NCI-H446 (cell line): ENCODE measurements at places on chromosomes 2 and 18.
A peak's percentile ranks its signal among the peaks of the same experiment; 100 is the strongest.

- no peak for DNase-seq
These were observed 31.0 kb downstream of the STEAP3 start for GRCh38 chr2:119254601-119255080.

DNA sequence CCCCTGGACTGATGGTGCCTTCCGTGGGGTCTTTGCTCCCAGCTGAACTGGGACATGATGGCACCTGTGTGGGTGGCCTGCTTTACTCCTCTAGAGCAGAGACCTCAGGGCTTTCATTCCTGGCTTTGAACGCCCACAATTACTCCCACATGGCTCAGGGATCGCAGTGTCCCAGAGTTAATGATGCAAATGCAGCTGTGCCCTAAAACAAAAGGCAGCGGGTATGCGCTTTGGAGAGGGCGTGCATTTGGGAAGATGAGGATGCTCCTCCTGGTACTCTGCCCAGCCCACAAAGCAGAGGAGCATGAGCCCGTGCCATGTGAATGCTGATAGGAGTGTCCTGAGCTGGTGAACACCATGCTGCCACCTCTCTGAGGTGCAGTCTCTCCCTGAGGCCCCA, 173.4 kb downstream of the FHOD3 start:
- no peak for DNase-seq

DNA sequence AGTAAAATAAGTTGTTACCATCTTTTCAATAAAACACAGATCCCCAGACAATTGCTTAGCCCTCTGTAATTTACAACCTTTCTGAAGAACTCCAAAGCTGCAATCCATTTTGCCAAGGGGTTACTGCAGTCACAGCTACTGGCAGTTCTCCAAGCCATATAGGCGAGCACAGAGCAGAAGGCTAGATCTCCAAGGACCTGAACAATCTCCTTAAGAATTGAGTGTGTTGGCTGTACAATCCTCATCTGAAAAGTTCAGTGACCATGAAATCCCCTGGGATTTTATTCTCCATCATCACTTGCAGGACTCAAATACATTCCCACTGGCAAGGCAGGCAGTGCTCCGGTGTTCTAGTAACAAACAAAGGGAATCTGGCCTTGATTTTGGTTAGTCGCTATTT, 103.9 kb upstream of the LRP1B start:
- peak; percentile 15 for DNase-seq

DNA sequence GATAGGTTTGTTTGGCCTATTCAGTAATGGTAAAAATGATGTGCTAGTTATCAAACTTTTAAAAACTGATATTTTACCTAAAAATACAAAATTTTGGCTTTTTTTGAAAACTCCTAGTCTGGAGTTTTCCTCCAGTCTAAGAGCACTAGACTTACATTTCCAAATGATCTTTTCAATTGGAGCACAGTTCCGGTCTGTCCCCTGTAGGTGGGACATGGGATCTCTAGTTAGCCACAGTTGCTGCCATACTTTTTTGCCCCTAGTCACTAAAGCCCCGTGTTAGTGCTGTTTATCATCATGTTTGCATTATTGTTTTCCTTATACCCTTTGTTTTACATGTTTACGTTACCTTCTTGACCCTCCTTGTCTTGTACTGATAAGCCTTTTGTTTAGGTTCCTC, 52.4 kb downstream of the RELCH start:
- no peak for DNase-seq

- DNase-seq = no peak
These were observed 198.1 kb downstream of the VAPA start for GRCh38 chr18:10111944-10112343.

DNA sequence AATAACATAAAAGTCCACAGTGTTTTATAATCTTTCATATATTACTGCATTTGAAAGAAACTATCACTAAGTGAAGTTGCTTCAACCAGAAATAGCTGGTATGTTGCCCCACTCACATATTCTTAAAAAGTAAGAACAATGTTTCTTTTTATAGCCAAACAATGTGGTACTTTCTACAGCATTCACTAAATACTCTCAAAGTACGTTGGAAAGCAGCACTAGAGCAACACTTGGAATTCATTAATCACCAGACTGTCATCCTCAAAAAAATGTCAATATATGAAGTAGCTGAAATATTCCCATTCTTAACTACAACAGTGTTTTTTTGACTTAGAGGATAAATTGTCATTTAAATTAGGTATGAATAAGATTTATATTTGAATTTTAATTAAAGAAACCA, 32.8 kb downstream of the COBLL1 start:
- DNase-seq = peak; percentile 12

- no peak for DNase-seq
These were observed 189.3 kb downstream of the KCNS3 start for GRCh38 chr2:18067588-18068384.

DNA sequence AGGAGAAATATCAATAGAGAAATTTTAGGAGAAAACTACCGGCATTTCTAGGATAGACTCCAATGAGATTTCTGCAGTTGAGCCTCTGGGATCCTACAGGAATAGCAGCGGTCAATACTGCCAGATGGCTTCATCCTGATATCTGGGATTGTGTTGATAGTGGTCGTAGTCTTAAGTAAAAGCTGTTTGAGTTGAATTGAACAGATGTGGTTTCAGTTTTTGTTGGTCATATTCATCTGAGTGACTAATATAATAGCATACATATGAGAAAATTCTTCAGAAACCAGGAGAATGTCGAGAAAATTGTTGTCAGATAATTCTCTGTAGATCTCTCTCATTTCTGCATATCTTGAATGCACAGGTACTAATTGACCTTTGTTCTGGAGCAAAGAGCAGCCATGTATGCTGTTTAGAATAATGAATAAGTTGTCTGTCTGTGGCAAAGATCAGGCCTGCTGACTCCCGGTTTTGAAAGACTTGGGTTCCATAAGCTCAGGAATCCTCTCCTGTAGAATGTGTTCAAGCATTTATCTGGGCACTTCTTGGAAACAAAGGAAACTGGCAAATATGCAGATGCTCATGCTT, 288.1 kb downstream of the TMX3 start:
- no peak for DNase-seq

DNA sequence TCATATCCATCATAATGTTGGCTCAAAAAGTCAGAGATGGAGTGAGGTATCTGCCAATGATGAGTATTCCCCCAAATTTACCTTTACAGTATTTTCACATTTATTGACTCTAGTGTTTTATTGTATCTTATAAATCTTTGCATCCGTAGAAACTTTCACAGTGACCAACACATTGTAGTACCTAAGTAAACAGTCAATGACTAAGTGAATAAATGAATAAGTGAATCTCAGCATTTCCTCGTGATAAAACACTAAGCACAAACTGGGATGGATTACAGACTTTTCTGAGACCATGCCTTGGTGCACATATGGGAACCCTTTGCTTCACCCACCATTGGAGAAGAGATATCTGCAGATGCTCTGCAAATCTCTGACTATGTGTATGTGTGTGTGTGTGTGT, 429.9 kb downstream of the NR4A2 start:
- no peak for DNase-seq

- DNase-seq = no peak
These were observed 266.6 kb downstream of the NR4A2 start for GRCh38 chr2:156065912-156066311.

DNA sequence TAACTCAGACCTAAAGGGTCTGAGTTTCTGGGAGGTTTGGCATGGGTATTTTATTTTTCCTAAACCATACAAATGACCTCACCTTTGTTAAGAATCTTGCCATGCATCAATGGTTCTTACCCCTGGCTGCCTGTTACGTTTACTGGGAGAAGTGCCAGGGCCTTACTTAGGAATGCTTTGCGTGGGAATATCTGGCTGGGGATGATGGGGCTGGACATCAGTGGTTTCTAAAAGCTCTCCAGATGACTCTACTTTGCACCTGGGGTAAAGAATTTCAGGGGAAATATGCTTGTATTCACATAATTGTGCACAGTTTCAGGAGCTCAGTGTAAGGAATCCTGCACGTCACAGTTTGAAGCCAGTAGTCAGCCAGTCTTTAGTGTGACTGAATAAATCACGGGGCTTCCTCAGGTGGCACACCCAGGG, 18.2 kb upstream of the DAW1 start:
- DNase-seq = no peak

DNA sequence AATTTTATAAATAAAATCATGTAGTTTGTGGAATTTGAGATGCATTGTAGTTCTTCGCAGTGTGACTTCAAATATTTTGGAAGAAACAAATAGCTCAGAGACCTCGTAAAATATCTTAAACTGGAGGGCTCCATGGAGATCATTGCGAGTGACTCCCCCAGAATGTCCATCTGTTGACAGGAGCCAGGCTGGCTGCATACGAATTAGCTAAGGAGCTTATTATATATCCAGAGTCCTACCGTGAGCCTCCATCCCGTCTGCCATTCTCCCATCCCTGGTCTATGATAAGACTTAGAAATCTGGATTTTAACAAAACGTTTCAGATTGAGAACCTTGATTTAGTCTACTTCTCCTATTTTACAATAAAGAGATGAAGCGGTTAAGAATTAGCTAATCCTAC, 80.2 kb downstream of the MSH2 start:
- DNase-seq = no peak

- no peak for DNase-seq
These were observed 11.0 kb downstream of the ERFE start for GRCh38 chr2:238169708-238170251.

GRCh38 chr2:168330624-168331423, 83.4 kb upstream of the STK39 start:
- no peak for DNase-seq

DNA sequence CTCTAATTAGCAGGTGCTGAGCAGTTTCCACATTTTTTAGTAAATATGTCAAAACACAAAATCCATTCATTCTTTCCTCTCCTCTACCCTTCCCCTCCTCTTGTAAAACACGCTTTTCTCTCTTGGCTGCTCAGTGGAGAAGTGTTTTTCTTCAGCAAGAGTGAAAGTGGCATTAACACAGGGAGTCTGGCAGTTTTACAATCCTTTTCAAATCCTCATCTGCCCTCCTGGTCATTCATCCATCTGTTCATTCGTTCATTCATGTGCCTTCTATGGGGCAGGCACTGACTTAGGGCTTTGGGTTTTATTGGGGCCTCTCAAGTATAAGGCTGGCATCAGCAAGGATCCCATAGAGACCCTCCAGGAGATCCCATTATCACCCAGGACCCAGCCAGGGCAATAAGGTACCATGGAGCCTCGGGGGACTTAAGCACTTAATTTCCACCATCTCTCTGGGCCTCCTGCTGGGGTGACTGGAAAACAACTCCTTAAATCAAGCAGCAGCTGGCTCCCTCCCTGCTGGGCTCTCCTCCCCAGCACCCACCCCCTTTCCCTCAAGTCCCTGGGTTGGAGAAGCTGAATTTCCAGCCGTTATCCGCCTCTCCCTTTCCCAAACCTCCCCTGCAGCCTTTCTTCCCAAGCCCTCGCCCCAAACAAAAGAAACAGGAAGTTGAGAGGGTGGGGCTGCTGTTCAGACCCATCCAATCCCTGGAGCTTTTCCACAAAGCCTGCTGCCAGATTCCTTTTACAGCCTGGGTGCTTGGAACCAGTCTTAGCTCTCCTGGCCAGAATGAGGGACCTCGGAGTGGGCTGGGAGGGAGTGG, 32.6 kb downstream of the MARCHF4 start:
- peak; percentile 91 for DNase-seq

GRCh38 chr2:7428454-7429204, 511.4 kb downstream of the RNF144A start:
- DNase-seq = no peak

DNA sequence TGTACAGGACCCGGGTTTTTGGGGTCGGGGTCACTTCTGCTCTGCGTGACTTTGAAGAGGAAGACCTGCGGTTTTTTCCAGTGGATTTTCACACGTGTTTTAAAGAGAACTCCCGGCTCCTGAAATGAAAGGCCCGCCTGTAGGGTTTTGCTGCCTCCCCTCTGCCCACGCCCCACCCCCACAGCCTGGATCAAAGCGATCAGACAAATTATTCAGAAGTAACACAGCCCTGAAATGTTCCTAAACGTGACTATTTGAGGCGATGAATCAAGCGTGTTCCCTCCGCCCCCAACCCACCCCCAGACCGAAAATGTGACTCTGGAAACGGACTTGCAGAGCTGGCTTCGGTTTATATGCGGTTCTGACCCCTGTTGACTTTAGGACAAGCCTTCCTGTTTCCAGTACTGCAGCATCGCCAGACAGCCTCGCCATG, 28.7 kb upstream of the SMIM21 start:
- DNase-seq = no peak

GRCh38 chr18:40469851-40470250, 1485.2 kb upstream of the PIK3C3 start:
- peak; percentile 55 for DNase-seq

GRCh38 chr2:220278022-220278421, 650.6 kb downstream of the SLC4A3 start:
- DNase-seq = no peak
